ENCODE measurements at places on chromosomes 2 and 18. TPM values are rescaled to one million over a fixed set of nuclear protein-coding genes. Genes with fewer than 3 reads are reported as not detected.

The RNF125 gene
- total RNA-seq = 5.2 TPM

The CHRNG gene
- not detected for total RNA-seq

- peaks cover 20% of the 10 kb centered on the region for H3K36me3 ChIP-seq
- no peak overlapping the region for H3K4me3 ChIP-seq
- H3K27ac ChIP-seq = no peak overlapping the region
- H3K27me3 ChIP-seq = peaks cover 8% of the 10 kb centered on the region
Observed at GRCh38 chr2:235030936-235031335, 79.1 kb downstream of the SH3BP4 start.

The FBXO15 gene
- total RNA-seq = 5.4 TPM

GRCh38 chr2:112273349-112273748 is 2.0 kb upstream of the ZC3H6 start:
- DNase-seq = no peak
- no peaks in the 10 kb centered on the region for H3K36me3 ChIP-seq
- no peaks in the 10 kb centered on the region for H3K4me1 ChIP-seq
- H3K4me3 ChIP-seq = no peak overlapping the region
- peaks cover 1% of the 10 kb centered on the region for H3K27me3 ChIP-seq
- H3K27ac ChIP-seq = no peak overlapping the region

DNA sequence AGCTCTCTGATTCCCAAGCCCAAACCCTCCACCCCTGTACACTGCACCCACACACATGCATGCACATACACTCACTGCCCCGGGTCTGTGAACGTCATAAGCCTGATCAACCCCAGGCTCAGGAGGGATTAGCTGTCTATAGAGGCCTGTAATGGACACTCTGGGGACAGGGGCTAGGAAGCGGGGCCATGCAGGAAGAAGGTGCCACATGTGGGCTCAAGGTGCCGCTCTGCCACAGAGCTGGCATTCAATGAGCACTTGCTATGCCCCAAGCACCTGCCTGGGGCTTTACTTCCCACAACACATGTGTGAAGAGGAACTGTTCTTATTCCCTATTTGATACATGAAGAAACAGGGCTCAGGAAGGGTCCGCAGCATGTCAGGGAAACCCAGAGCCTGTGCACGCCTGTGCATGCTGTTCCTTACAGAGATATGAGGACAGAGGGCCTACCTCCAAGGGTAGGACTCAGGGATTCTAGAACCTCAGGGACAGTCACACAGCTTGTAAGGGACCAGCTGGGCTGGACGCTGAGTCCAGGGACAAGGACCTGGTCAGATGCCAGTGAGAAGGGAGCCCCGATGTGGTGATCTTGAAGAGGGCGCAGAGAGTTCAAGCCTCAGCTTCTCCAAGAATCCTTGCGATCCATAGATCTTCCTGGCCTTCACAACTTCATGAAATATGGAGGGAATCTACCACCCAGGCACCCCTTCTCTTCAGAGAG is 5.0 kb downstream of the BIN1 start:
- peaks cover 19% of the 10 kb centered on the region for H3K27me3 ChIP-seq
- peaks cover 39% of the 10 kb centered on the region for H3K4me1 ChIP-seq
- DNase-seq = no peak
- peaks cover 4% of the 10 kb centered on the region for H3K36me3 ChIP-seq
- peak overlapping the region; percentile 16 for H3K27ac ChIP-seq
- H3K4me3 ChIP-seq = peak overlapping the region; percentile 69

GRCh38 chr2:26916128-26916692 is 54.2 kb upstream of the MAPRE3 start:
- H3K4me1 ChIP-seq = no peaks in the 10 kb centered on the region
- no peak for DNase-seq
- H3K4me3 ChIP-seq = no peak overlapping the region
- H3K36me3 ChIP-seq = no peaks in the 10 kb centered on the region

The TEKT4 gene
- not detected for total RNA-seq

GRCh38 chr2:189022053-189022481 is 47.9 kb downstream of the COL3A1 start:
- no peak for DNase-seq
- H3K4me1 ChIP-seq = no peaks in the 10 kb centered on the region
- peaks cover 4% of the 10 kb centered on the region for H3K27me3 ChIP-seq
- H3K4me3 ChIP-seq = no peak overlapping the region

DNA sequence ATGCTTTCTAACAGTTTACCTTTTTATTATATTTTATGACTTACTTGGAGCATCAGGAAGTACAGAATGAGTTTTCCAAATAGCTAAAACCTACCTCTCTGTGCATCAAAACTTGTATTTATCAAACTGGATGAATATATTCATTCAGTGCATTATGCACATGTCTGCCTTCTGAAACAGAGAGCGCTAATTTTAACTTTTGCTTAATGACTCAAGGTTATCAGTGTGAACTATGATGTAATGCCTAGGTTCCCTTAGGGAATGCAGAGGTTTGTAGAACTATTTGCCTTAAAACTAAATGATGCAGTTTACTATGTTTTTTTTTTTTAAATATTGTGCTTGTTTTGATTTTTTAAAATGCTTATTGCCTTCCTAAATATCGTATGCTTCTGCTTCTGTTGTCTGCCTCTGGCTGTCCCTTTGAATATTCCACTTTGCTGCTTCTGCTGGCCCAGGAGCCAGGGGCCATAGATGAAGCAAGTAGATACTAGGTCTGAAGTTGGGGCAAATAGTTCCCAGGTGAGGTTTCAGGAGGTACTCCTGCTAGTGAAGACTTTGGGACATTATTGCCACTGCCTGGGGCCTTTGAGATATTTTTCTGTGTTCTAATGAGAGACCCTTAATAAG is 16.5 kb downstream of the TMEM178A start:
- no peaks in the 10 kb centered on the region for H3K36me3 ChIP-seq
- no peak overlapping the region for H3K4me3 ChIP-seq
- DNase-seq = no peak

- no peaks in the 10 kb centered on the region for H3K4me1 ChIP-seq
- H3K27ac ChIP-seq = no peak overlapping the region
- peak; percentile 68 for DNase-seq
- no peaks in the 10 kb centered on the region for H3K36me3 ChIP-seq
Observed at GRCh38 chr2:68715353-68716041, 19.1 kb upstream of the ARHGAP25 start.

- DNase-seq = peak; percentile 19
- H3K36me3 ChIP-seq = no peaks in the 10 kb centered on the region
- no peaks in the 10 kb centered on the region for H3K4me1 ChIP-seq
- no peak overlapping the region for H3K4me3 ChIP-seq
- no peak overlapping the region for H3K27ac ChIP-seq
Observed at GRCh38 chr18:63848159-63848558, 39.3 kb upstream of the SERPINB2 start.

The IL36B gene
- not detected for total RNA-seq

- H3K36me3 ChIP-seq = no peaks in the 10 kb centered on the region
- DNase-seq = no peak
- peaks cover 3% of the 10 kb centered on the region for H3K4me1 ChIP-seq
- H3K27me3 ChIP-seq = no peaks in the 10 kb centered on the region
Observed at GRCh38 chr2:195579776-195580555, 77.1 kb upstream of the SLC39A10 start.

The UGT1A4 gene
- total RNA-seq = not detected

DNA sequence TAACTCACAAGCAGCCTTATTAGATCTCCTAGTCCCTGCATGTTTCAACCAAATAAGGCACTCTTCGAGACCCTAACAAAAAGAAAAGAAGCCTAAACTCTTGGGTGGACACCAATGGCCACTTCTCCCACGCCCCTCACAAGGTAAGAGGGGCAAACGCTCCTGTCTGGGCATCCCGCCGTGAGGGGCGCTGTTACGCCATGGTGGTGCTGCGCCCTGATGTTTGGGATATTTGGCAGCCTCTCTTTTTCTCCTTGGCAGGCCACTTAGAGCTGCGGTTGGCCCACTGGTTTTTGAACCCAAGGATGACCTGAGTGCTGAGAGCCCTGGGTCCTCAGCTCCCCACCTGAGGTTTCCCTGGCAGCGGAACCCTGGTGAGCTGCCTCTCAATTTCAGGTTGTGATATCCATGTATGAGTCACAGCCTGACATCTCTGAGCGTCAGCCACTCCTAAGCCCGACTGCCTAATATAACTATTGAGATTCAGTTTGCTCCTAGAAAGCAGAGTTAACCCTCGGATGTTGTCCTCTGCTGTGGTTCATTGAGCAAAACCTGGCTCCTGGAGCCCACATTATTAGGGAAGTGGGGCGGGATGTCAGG is 103.3 kb downstream of the COL6A3 start:
- H3K4me1 ChIP-seq = peaks cover 3% of the 10 kb centered on the region
- peaks cover 2% of the 10 kb centered on the region for H3K27me3 ChIP-seq
- H3K36me3 ChIP-seq = no peaks in the 10 kb centered on the region

GRCh38 chr18:38402509-38402908 is 836.9 kb upstream of the CELF4 start:
- no peaks in the 10 kb centered on the region for H3K36me3 ChIP-seq
- peaks cover 2% of the 10 kb centered on the region for H3K27me3 ChIP-seq
- H3K4me1 ChIP-seq = peaks cover 12% of the 10 kb centered on the region

The LONRF2 gene
- not detected for total RNA-seq

DNA sequence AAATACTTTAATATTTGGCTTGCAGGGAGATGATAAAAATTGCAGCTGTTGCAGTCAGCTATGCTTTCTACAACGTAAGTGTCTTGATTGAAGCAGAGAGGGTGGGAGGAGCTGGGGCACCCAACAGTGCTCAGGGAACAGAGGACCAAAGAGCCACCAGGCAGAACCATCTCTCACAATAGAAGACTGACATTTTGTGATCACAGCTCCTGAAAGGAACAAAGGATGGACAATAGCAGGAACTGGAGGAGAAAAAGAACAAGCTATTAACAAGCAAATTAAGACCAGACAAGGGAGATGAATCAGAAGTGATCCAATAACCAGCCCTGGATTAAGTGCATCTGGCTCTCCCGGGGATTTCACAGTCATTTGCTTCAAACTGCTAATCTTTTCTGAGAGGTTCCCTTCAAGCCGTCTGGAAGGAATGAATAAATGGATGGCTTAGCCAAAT is 65.7 kb upstream of the SMAD2 start:
- no peak overlapping the region for H3K4me3 ChIP-seq
- H3K4me1 ChIP-seq = peaks cover 17% of the 10 kb centered on the region
- DNase-seq = no peak
- peaks cover 9% of the 10 kb centered on the region for H3K27me3 ChIP-seq

DNA sequence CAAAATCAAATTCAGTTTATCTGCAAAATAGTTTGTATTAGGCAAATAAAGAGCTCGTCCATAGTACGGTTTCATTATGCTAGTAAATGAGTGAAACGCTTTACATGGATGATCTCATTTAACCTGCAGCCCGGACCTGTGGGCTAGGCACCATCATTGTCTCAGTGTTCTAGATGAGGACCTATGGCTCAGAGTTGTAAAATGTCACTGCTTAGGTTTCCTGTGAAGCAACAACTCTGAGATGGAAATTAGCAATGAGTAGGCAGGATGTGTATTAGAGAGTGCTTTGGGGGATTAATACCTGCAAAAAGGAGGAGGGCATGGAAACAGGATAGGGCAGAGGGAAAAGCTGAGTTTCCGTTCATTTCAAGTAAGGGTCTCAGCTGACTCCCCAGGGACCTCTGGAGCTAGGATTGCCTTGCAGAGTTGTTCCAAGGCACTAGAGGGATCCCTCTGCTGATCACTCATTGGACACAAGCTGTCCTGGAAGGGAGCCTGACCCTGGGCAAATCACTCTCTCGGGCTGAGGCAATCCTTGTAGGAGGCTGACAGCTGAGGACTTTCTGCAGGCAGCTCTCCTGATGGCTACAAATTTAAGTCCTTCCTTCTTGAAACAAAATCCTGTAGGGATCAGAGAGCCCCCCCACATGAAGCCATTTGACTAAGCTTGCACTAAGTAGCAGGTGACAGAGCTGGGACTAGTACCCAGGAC is 58.8 kb upstream of the SIX2 start:
- H3K36me3 ChIP-seq = no peaks in the 10 kb centered on the region
- no peaks in the 10 kb centered on the region for H3K27me3 ChIP-seq
- H3K4me3 ChIP-seq = no peak overlapping the region
- DNase-seq = peak; percentile 9

GRCh38 chr2:148812306-148812705 is 62.7 kb upstream of the KIF5C start:
- no peak overlapping the region for H3K27ac ChIP-seq
- no peak for DNase-seq
- H3K36me3 ChIP-seq = no peaks in the 10 kb centered on the region

- no peak for DNase-seq
- H3K27ac ChIP-seq = no peak overlapping the region
- H3K4me3 ChIP-seq = no peak overlapping the region
- H3K27me3 ChIP-seq = peaks cover 3% of the 10 kb centered on the region
Observed at GRCh38 chr18:9696701-9697100, 11.4 kb upstream of the RAB31 start.

GRCh38 chr2:226466589-226466988 is 333.0 kb downstream of the IRS1 start:
- no peak for DNase-seq
- H3K4me3 ChIP-seq = no peak overlapping the region
- H3K27me3 ChIP-seq = no peaks in the 10 kb centered on the region
- no peak overlapping the region for H3K27ac ChIP-seq
- no peaks in the 10 kb centered on the region for H3K36me3 ChIP-seq

DNA sequence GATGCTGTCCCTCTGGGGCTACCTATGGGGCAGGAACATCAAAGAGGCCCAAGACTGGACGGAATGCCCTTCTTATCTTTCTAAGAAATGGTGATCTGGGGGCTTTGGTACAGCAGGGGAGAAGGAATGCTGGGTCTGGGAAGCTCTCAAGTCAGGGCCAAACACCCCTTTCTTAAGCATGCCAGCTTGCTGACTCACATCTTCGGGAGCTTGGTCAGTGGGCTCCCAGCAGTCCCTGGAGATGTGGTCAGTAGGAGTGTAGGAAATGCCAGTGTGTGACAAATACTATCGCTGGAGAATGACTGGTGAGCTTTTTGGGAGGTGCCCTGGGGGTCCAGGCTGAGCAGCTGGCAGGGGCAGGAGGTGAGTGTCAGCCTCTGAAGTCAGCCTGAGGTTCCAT is 105.0 kb upstream of the CDC42EP3 start:
- H3K4me1 ChIP-seq = peaks cover 16% of the 10 kb centered on the region
- H3K4me3 ChIP-seq = no peak overlapping the region
- peaks cover 2% of the 10 kb centered on the region for H3K27me3 ChIP-seq
- no peak for DNase-seq
- H3K36me3 ChIP-seq = peaks cover 3% of the 10 kb centered on the region
- no peak overlapping the region for H3K27ac ChIP-seq

The TUBA4B gene
- not detected for total RNA-seq

GRCh38 chr2:26164231-26164630 is 8.7 kb upstream of the GAREM2 start:
- peaks cover 2% of the 10 kb centered on the region for H3K27me3 ChIP-seq
- peaks cover 6% of the 10 kb centered on the region for H3K4me1 ChIP-seq
- no peak overlapping the region for H3K27ac ChIP-seq
- H3K36me3 ChIP-seq = no peaks in the 10 kb centered on the region

The PCARE gene
- not detected for total RNA-seq

The LRRC30 gene
- not detected for total RNA-seq

- peaks cover 6% of the 10 kb centered on the region for H3K27me3 ChIP-seq
- peaks cover 8% of the 10 kb centered on the region for H3K36me3 ChIP-seq
- no peak overlapping the region for H3K27ac ChIP-seq
- DNase-seq = no peak
Observed at GRCh38 chr2:152790883-152791282, 72.5 kb downstream of the ARL6IP6 start.

- DNase-seq = no peak
- peaks cover 5% of the 10 kb centered on the region for H3K27me3 ChIP-seq
- H3K27ac ChIP-seq = no peak overlapping the region
- H3K4me1 ChIP-seq = peaks cover 5% of the 10 kb centered on the region
- H3K36me3 ChIP-seq = no peaks in the 10 kb centered on the region
Observed at GRCh38 chr18:36381075-36381474, 83.6 kb downstream of the FHOD3 start.

- H3K4me1 ChIP-seq = no peaks in the 10 kb centered on the region
- no peak for DNase-seq
- no peaks in the 10 kb centered on the region for H3K36me3 ChIP-seq
- no peak overlapping the region for H3K4me3 ChIP-seq
- H3K27me3 ChIP-seq = no peaks in the 10 kb centered on the region
Observed at GRCh38 chr2:223389624-223390023, 212.5 kb downstream of the SCG2 start.

Data from endothelial cell (in vitro differentiated cells).